Activated gamma-delta T cell (primary cell): ENCODE measurements at places on chromosomes 13 and 19.

GRCh38 chr19:16127776-16128371 lies 15.6 kb upstream of the HSH2D start:
- DNase-seq = no peak

DNA sequence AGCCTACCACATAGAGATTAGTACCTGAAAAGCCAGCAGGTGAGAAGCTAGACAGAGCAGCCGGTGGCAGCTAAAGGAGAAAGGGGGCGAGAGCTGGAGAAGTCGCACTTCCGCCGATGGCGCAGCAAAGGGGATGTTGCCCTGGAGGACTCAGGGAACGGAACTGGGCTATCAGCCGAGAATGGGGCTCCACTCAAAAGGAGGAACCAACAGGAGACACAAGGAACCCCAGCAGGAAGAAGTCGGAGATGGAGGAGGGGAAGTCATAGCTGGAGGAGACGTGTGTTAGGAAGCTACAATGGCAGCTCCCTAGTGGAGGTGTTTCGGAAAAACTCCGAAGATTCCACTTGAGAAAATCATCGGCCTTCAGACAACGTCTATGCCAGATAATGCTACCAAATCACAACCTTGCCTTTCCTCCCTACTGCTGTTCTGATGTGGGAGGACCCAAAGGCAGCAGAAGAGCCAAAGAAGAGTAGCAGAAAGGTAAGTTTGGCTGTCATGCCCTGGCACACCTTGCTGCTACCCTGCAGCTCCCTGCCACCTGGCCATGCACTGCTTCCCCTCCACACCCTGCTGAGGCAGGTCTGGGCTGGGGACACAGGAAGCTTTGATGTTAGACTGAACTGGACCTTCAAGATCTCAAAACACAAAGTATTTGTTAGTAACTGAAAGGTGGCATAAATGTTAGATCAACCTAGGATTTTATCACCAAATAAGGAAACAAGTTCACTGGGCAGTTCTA lies 127.9 kb downstream of the DLEU7 start:
- no peak for DNase-seq

GRCh38 chr19:40420766-40421765 lies 4.7 kb downstream of the SERTAD1 start:
- peak; percentile 59 for DNase-seq

DNA sequence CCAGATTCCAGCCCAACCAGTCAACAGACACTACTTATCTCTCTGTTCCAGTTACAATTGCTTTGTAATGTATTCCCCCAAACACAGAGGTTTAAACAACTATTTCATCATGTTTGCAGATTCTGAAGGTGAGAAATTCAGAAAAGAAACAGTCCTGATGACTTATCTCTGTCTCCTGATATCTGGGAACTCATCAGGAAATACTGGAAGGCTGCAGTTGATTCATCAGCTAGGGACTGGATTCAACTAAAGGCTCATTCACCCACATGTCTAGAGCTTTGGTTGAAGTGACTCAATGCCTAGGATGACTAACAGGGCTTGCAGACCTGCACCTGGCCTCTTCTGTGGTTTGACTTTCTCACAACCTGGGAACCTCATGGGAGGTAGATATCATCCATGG lies 56.6 kb upstream of the GPC6 start:
- DNase-seq = no peak

DNA sequence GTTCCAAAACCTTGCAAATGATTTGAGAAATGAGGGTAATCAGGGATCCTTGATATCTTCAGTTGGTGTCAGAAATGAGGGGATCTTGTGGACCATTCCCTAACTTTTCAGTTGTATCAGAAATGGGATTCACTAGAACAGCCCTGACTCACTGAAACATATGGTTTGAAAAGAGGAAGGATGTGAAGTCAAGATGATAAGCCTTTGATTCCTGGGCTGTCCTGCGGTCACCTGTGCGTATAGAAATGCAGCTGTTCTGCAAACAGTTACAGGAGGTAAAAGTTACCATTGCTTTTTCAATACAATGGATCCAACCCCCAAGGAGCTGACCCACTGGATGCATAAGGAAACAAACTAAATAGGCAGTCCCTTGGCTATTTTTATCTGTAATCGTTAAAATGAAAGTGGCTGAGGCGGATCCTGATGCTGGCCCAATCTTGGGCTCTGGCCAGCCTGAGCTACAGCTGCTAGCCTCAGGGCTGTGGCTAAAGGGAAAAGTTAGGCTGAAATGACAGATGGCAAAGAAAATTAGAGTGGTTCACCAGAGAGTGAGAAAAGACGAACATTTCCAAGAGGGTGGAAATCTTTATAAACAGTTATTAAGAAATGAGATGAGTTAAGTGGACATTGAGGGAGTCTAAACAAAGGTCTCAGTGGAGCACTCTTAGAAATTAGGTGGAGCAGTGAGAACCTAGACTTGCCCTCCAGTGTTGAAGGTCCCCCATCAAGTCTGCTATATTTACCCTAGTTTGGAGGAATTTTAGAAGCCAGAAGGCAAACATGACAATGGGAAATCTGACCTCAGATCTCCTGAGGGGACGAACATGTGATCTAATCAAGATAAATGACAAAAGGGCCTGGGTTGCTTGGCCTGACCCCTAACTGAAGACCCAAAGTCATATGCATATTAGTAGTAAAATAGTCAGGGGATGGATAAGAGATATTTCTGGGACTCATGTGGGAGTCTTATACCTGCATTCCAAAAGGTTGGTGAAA lies 7.6 kb downstream of the SIGLECL1 start:
- DNase-seq = no peak

DNA sequence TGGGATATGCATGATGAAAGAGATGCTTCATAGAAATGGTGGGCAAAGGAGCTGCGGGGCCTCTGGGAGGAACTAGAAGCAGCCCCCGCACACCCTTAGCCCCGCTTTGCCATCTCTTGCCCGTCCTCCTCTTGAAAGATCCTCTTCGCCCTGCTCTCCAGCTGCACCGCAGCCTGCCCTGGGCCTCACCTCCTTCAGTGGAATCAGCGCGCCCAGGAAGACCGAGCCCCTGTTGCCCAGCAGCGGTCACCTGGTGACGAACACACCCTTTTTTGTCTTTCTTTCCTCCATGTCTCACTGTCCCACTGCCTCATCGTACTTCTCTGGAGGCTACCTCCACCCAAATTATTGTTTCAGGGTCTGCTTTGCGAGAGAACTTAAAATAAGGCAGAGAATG lies 807.6 kb downstream of the UQCRFS1 start:
- DNase-seq = no peak
